SJSA1 (cell line): ENCODE measurements at places on chromosomes 5 and 9. TPM values are rescaled to one million over a fixed set of nuclear protein-coding genes. Genes with fewer than 3 reads are reported as not detected.

Gene CRB2
- not detected in 2 replicates for total RNA-seq

Gene SLC4A9
- not detected in 2 replicates for total RNA-seq

Gene PKD2L2
- not detected in 2 replicates for total RNA-seq

Gene ABHD17B
- 11.3 and 13.7 TPM in 2 replicates for total RNA-seq

Gene ARL10
- total RNA-seq: 2.4 and 2.5 TPM in 2 replicates

Gene FBP2
- not detected in 2 replicates for total RNA-seq

Gene FUT7
- total RNA-seq: not detected in 2 replicates

Gene F2RL2
- 1.3 and 2.0 TPM in 2 replicates for total RNA-seq

Gene CCL27
- not detected in 2 replicates for total RNA-seq

GRCh38 chr9:131610231-131610761 is 65.0 kb downstream of the PRRT1B start:
- no peak overlapping the region for H3K27ac ChIP-seq
- H3K4me1 ChIP-seq: peaks cover 45% of the 10 kb centered on the region
- H3K4me3 ChIP-seq: no peak overlapping the region
- no peaks in the 10 kb centered on the region; the same call in 1 of the 2 replicates for H3K36me3 ChIP-seq

DNA sequence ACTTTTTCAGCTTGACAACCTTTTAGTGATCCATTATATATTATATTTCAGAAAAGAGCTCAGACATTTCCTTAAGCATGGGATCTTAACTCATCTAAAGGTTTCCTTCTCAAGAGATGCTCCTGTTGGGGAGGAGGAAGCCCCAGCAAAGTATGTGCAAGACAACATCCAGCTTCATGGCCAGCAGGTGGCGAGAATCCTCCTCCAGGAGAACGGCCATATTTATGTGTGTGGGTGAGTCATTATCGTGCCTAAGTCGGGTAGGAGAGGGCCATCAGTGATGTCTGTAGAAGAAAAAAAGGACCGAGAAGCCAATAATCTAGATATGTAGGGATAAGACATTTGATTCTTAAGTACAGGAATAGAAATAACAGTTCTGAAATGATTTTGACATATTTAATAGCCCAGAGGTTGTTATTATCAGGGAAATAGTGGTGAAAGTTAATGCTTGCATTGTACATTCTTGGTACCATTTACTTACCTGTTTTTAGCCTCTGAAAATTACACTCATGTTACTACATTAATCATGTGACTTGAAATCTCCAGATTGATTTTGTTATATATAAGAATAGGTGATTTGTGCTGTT is 28.2 kb downstream of the MTRR start:
- H3K4me3 ChIP-seq: no peak overlapping the region
- no peak overlapping the region for H3K27ac ChIP-seq

DNA sequence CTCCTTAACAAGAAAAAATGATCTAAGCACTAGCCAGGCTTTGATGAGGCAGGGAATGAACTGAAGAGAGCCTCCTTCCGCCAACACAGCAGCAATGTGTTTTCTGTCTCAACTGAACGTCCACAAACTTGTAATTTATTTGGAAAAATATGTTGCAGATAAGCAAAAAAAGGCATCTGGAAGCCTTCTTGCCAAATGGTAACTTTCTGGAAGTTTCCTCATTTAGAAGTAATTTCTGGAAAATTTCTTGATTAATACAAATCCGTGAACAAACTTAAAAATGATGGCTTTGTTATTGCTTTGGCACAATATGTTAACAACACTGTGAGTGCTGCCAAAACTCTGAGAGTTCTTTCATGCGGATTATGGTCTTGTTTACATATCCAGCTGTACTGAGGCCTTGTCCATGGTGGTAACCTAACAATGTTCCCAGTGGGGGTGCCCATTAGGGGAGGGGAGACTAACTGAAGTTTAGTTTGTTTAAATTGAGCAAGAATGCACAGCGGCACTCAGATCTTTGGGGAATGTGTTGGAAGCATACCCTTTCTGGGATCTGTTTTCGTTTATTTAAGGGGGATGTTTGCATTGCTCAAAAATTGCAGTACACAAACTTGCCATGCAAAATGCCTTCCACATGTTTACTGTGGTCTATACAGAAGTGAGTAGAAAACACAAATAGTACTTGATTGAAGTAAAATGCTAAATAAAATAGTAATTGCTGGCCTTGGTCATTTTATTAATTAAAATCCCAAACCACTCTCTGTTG is 334.7 kb downstream of the NR2F1-AS1 start:
- H3K36me3 ChIP-seq: no peaks in the 10 kb centered on the region
- DNase-seq: peak; percentile 51
- no peaks in the 10 kb centered on the region for H3K27me3 ChIP-seq
- no peak overlapping the region for H3K4me3 ChIP-seq
- H3K4me1 ChIP-seq: peaks cover 25% of the 10 kb centered on the region
- H3K27ac ChIP-seq: no peak overlapping the region

DNA sequence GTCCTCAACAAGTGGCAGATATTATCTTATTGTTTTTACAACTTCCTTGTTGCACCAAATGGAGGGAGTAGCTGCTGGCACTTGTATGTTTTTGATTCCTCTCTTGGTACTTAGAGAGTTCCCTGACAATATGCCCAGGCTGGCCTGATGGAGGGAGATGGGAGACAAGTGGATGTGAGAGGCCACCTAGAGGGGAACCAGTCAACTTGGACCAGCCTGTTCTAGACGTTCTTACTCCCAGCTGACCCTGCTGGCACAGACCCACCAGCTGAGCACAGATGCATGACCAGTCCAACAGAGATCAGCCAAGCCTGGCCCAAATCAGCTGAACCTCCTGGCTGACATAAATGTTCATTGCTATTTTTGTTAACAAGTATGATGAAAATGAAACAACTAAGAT is 60.9 kb upstream of the GDNF start:
- H3K4me3 ChIP-seq: no peak overlapping the region
- no peaks in the 10 kb centered on the region for H3K36me3 ChIP-seq
- peak; percentile 60 for DNase-seq
- no peaks in the 10 kb centered on the region for H3K27me3 ChIP-seq
- peaks cover 4% of the 10 kb centered on the region; the same call in 1 of the 2 replicates for H3K4me1 ChIP-seq

GRCh38 chr5:143231973-143232812 is 171.3 kb downstream of the NR3C1 start:
- DNase-seq: no peak
- no peak overlapping the region for H3K27ac ChIP-seq
- H3K4me1 ChIP-seq: peaks cover 7% of the 10 kb centered on the region
- H3K4me3 ChIP-seq: no peak overlapping the region

DNA sequence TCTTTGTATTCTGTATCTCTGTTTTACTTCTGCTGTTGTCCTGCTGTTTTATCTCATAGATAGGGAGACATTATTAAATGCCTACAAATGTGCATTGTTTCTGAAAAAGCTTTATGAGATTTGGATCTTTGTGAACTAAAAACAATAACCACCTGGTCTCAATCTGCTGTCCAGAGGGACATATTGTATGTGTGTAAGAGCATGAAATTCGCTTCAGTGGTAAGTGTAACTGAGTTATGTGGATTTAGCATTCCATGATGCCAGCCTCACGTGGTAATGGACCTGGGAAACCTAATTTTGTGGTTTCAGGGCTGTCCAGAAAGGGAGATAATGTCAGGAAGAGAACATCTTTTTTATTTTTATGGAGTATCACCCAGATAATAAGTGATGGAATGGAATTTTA is 119.3 kb downstream of the GDNF start:
- H3K4me1 ChIP-seq: peaks cover 81% of the 10 kb centered on the region

DNA sequence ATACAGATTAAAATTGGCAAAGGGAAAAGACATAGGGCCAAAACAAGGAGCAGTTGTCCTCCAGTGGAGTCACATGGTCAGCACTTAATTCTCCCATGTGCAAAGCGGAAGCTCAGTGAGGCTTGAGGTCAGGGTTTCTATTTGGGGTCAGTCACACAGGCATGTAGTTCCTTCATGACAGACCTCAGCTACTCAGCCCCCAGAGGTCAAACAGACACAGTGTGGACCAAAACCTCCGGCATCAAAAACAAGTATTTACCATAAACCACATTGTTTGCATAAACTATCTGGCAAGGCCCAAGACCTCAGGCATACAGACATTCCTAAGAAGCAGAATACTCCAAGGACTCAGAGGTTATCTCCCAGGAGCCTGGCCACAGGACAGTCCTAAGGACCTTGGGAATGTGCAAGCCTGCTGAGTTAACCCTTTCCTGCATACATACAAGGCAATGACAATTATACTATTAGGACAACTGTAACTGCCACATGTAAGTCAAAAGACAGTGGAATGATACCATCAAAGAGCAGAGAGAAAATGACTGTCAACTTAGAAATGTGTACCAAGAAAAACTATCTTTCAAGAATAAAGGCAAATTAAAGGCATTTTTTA is 28.7 kb upstream of the FNIP1 start:
- no peaks in the 10 kb centered on the region for H3K27me3 ChIP-seq
- no peak overlapping the region for H3K4me3 ChIP-seq
- H3K27ac ChIP-seq: no peak overlapping the region
- DNase-seq: peak; percentile 36

- no peak overlapping the region for H3K4me3 ChIP-seq
- H3K36me3 ChIP-seq: 0 out of 2 replicates have a peak, but pooled peaks cover under 1% of the 10 kb centered on the region
- no peaks in the 10 kb centered on the region for H3K27me3 ChIP-seq
- H3K4me1 ChIP-seq: peaks cover 51% of the 10 kb centered on the region
These were observed 119.8 kb downstream of the LPAR1 start for GRCh38 chr9:110918316-110919049.

- H3K27ac ChIP-seq: no peak overlapping the region
- no peak for DNase-seq
- H3K36me3 ChIP-seq: no peaks in the 10 kb centered on the region
- H3K4me1 ChIP-seq: no peaks in the 10 kb centered on the region
- no peak overlapping the region for H3K4me3 ChIP-seq
- peaks cover 27% of the 10 kb centered on the region for H3K27me3 ChIP-seq
These were observed 51.5 kb downstream of the SV2C start for GRCh38 chr5:76134646-76135045.

DNA sequence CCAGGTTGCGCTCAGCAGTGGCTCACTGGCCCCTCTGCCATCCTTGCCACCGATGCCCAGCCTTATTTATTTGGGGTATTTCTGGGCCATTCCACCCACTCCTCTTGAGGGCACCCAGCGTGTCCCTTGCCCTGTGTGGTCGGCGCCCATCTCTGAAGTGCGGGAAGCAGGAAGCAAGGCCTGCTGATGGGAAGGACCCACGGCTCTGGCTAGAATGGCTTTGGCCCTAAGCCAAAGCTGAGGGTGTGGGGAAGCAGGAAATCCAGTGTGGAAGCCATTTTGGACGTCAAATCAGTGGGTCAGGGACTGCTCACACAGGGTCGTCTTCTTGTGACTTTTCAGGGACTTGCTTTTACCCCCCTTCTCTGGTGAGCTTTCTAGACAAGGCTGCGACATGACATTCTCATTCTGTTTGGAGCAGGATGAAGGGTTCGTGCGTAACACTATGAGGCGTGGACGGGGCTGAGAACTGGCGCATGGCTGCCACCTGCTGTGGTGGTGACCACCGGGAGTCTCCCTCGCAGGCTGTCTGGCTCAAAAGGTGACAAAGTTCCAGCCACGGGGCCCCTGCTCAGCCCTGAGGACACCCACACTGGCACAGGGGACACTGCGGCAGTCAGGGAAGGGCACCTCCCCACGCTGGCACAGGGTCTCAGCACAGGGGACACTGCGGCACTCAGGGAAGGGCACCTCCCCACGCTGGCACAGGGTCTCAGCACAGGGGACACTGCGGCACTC is 50.7 kb upstream of the NKD2 start:
- H3K4me3 ChIP-seq: no peak overlapping the region
- H3K27me3 ChIP-seq: no peaks in the 10 kb centered on the region
- peak overlapping the region; percentile 92 for H3K27ac ChIP-seq
- H3K36me3 ChIP-seq: no peaks in the 10 kb centered on the region
- H3K4me1 ChIP-seq: peaks cover 39% of the 10 kb centered on the region

DNA sequence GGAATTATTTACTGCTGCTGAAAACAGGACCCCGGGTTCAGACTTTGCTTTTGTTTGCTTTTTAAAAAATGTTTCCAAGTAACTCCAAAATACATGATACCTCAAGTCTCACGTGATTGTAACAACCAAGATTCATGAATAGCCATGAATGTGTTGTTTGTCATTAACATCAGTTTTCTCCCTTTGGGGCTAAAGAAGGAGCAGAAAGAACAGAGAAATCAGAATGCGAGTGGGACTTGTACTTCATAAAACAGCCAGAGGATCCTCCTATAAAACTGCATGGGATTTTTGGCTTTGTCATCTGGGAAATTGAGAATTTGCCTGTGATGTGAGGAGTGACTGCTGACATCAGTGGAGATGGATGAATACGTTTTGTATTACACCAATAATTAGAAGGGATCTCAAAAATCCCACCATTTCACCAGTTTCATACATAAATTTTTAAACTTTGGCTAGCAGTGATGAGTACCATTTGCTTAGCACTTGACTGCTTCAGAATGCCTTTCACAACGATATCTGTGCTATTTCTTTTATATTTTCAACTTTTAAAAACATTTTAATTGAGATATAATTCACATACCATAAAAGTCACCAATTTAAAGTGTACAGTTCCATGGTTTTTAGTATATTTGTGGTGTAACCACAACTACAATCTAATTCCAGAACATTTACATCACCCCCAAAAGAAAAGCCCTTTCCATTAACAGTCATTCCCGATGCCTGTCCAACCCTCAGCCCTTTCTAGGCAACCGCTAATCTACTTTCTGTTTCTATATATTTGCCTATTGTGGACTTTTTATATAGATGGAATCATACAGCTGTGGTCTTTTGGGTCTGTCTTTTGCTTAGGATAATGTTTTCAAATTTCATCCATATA is 126.9 kb upstream of the ANKRD55 start:
- no peaks in the 10 kb centered on the region for H3K27me3 ChIP-seq
- H3K36me3 ChIP-seq: no peaks in the 10 kb centered on the region
- peaks cover 22% of the 10 kb centered on the region for H3K4me1 ChIP-seq
- no peak for DNase-seq
- H3K4me3 ChIP-seq: no peak overlapping the region

DNA sequence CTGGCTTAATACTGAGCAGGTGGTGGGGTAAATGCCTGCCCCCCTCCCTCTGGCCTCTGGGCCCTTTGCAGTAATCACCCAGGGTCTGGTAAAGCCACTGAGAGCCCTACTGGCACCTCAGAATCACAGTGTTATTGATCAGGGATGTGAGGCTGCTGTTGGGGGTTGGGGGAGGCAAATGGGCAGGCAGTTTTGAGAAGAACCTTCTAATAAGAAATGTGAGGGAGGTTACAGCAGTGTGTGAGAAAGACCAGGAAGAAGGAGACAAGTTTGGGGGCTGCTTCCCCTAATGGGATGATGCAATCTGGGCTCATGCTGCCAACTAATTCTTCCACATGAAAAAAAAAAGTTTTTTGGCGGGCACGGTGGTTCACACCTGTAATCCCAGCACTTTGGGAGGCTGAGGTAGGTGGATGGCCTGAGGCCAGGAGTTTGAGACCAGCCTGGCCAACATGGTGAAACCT is 3.1 kb upstream of the B4GALT7 start:
- H3K4me1 ChIP-seq: peaks cover 25% of the 10 kb centered on the region
- H3K27ac ChIP-seq: no peak overlapping the region
- H3K36me3 ChIP-seq: peaks cover 55% of the 10 kb centered on the region
- DNase-seq: no peak
- no peak overlapping the region for H3K4me3 ChIP-seq

DNA sequence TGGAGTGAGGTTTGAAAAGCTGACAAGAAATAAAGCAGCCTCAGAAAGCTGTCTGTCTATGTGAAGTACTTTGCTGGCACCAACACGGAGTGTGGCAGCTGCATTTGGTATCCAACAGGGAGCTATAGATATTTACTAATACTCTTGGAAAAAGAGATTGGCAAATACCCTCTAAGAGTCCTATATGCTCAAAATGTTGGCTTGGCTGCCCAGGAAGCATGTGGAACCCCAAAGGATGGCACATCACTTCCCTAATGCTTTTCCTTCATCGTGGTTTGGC is 398.3 kb downstream of the TLE4 start:
- no peaks in the 10 kb centered on the region for H3K36me3 ChIP-seq
- no peak for DNase-seq
- peaks cover 4% of the 10 kb centered on the region; the same call in 1 of the 2 replicates for H3K4me1 ChIP-seq
- H3K4me3 ChIP-seq: no peak overlapping the region
- no peak overlapping the region for H3K27ac ChIP-seq
